Foreskin keratinocyte (primary cell): ENCODE measurements at places on chromosomes 16 and 17.

DNA sequence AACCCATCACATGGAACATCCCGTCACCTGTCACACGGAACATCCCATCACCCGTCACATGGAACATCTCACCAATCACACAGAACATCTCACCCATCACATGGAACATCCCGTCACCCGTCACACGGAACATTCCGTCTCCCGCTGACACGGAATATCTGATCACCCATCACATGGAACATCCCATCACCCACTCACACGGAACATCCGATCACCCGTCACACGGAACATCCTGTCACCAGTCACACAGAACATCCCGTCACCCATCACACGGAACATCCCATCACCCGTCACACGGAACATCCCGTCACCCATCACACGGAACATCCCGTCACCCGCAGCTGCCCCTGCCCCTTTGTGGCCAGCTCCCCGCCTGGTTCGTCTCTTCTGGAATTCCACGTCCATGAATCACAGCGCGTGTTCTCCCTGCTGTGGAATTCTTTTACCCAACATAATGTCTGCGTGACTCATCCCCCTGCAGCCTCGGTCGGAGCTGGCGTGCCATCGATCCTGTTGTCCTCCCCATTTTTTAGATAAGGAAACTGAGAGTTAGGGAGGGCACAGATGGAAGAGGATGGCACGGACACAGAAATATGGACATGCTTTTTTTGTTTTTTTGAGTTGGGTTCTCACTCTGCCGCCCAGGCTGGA lies 5.6 kb downstream of the CPNE7 start:
- peak; percentile 80 for DNase-seq

DNA sequence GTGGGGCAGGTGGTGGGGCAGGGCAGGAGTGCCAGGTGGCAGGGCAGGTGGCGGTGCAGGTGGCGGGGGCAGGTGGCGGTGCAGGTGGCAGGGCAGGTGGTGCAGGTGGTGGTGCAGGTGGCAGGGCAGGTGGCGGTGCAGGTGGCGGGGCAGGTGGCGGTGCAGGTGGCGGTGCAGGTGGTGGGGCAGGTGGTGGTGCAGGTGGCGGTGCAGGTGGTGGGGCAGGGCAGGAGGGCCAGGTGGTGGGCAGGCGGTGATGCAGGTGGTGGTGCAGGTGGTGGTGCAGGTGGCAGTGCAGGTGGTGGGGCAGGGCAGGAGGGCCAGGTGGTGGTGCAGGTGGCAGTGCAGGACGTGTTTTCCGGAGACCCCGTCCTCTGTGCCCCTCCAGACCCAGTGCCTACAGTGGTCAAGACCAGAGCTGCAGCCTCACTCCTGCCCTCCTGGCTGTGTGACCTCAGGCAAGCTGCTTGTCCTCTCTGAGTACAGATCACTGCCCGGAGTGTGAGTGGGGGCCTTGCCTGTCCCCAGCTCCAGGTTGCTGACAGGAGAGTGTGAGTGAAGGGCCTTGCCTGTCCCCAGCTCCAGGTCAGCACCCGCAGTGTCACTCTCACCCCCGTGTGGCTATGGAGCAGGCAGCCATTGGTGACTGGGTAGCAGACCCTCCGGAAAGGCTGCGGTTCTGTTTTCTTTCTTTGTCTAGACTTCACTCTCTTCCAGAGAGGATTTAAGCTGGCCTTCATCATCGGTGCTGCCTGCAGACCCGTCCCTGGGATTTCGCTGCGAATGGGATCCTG lies 16.1 kb upstream of the NPTX1 start:
- no peak for DNase-seq

DNA sequence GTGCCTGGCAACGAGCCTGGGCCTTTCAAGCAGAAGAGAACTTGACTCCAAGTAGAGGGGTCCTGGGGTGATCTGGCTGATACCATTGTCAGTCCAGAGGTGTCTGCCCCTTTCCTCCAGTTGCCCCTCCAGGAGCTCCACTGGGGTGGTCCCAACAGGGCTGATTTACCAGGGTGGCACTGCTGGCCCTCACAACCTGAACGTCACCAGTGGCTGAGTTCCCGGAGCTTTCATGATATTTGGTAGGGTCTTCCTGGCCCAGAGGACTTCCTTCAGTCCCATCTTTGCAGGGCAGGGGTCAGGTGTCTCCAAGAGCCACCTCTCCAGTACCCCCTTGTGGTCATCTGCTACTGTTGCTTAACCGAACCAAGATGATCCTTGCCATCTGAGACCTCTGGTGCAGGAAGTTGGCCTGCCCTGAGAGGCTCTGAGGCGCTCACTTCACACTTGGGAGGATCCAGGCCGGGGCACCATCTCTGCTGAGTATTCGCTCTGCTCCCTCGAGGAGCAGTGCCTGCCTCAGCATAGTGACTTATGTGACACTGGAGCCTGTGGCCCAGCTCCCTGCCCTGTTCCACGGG lies 3.5 kb downstream of the LIMD2 start:
- no peak for DNase-seq

GRCh38 chr17:18191967-18192366 lies 8.3 kb downstream of the ALKBH5 start:
- DNase-seq: no peak
